ENCODE measurements at places on chromosomes 12 and 14.

GRCh38 chr14:44912041-44912869, 49.5 kb downstream of the KLHL28 start:
- DNase-seq = no peak

GRCh38 chr12:127150028-127150427, 1116.9 kb upstream of the TMEM132C start:
- DNase-seq = no peak

DNA sequence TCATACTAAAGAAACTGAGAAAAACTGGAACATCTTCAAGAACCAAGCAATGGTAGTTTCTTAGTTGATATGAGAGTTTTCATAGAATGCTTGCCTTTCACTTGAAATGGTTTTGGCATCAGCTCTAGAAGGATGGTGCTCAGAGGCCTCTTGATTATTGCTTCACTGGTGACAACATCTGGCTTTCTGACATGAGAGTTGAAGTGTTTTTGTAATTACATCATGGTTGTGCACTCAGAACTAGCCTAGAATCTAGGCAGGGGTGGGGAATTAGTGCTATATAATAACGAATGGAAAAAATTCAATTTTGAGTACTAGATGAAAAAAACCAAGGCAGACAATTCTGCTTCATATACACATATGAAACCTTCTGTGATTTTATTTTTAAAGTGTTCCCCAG, 172.8 kb upstream of the LMNTD1 start:
- DNase-seq = no peak

GRCh38 chr12:12365446-12365802, 8.5 kb downstream of the BORCS5 start:
- DNase-seq = no peak

- DNase-seq = no peak
These were observed 20.1 kb downstream of the SERPINA3 start for GRCh38 chr14:94632305-94632590.

GRCh38 chr12:116609319-116610114, 50.3 kb downstream of the MAP1LC3B2 start:
- peak; percentile 26 for DNase-seq

- peak; percentile 69 for DNase-seq
These were observed at the start of gene LGALS3 for GRCh38 chr14:55129086-55129427. Gene LGALS3, plus strand, starts transcription at chr14:55129252. Its CDS starts 8,122 bp downstream, at chr14:55137374.

DNA sequence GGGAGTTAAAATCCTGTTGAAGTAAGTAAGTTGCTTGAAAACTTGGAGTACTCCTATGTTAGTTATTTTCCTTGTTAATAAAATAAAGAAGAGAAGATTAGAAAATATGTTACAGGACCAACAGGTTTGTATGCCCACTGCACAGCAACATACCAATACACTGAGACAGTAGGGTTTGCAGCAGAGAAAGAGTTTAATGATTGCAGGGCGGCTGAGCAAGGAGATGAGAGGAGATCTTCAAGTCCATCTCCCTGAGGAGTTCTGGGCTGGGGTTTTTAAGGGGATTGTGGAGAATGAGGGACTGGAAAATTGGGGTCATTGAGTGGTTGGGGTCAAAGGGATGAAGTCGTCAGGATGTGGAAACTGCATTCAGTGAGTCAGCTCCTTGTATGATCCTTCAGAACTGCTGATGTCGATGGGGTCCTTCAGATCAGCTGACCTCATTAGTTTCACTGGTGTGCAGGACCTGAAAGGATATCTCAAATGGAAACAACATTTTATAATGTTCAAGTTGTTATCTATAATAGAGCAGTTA, 4.3 kb upstream of the HSD17B6 start:
- no peak for DNase-seq

- peak; percentile 83 for DNase-seq
These were observed 58.1 kb downstream of the HSP90AA1 start for GRCh38 chr14:102028733-102029132.

DNA sequence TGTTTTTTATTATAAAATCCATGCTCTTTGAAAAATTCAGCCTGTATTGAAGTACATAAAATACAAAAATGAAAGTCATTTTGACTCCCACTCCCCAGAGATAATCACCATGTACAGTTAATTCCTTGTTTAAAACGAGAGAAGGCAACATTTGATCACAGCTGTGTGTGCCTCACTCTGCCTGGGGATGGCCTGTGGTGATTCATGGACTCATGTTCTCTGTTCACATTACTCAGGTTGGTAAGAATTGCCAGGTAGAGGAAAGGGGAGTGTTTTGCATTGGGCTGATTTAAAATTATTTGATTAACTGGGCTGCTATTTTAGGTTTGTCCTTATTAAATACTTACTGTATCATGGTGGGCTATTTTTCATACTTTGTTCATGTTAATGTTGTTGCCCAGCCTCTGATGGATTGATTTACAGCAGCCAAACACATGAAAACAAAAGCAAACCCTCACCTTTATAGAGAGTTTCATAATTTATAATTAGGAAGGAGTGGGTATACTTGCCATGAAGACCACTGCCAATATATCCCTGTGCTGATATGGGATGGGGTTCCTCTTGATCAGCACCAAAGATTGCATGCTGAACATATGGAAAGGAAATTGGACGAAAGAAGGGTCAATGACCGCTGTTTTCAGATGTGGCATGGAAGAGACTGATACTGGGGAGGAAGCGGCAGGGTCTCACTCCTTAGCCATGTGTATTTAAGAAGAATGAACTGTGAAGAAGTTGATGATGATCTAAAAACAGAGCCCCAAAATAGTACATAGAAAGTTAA, 3.0 kb downstream of the ZBTB1 start:
- peak; percentile 55 for DNase-seq

- DNase-seq = no peak
These were observed 66.9 kb upstream of the CLMN start for GRCh38 chr14:95386536-95387095.

GRCh38 chr12:113149361-113150150, at the start of gene CFAP73:
Gene CFAP73, plus strand, starts transcription at chr12:113149724. Its CDS starts 134 bp downstream, at chr12:113149858.
- DNase-seq = peak; percentile 87

DNA sequence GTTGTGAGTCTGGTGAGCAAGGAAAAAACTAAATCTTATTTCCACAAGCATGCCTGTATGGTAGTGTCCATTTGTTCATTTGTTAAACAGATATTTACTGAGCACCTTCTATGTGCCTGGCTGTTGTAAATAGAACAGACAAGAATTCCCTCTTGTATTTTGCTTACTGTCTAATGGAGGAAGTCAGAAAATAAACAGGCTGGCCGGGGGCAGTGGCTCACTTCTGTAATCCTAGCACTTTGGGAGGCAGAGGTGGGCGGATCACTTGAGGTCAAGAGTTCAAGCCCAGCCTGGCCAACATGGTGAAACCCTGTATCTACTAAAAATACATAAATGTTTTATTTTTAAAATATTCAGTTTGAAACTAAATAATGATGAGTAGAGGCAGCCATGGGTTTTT, 79.3 kb downstream of the GTF2A1 start:
- DNase-seq = no peak

DNA sequence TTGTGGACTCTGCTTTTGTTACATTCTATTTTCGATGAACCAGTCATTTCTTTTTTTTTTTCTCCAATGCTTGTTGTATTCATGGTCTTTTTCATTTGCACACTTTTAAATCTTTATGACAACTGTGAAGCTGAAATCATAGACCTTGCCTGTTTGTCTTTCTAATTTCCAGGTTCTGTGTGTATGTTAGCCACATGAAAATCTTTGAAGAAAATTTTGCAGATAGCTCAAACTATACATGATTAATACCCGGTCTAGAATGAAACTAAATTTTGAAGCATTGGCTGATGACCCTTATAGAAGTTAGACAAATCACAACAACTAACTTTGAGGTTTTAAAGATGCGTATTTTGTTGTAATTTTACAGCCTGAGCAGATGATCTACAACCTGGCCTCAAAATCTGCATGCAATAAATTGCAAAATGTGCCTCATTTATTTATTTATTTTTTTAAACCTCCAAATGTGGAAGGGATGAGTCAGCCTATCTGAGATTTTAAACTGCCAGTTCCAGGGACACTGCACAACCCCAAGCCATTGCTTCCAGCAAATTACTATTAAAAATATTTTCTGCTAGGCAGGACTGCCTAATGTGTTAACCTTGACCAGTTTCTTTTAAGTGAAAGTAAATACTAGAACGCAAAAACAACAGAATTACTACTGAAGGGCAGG, 96.3 kb upstream of the NAV3 start:
- peak; percentile 18 for DNase-seq

GRCh38 chr12:76028571-76029277, 2.9 kb downstream of the PHLDA1 start:
- DNase-seq = no peak

DNA sequence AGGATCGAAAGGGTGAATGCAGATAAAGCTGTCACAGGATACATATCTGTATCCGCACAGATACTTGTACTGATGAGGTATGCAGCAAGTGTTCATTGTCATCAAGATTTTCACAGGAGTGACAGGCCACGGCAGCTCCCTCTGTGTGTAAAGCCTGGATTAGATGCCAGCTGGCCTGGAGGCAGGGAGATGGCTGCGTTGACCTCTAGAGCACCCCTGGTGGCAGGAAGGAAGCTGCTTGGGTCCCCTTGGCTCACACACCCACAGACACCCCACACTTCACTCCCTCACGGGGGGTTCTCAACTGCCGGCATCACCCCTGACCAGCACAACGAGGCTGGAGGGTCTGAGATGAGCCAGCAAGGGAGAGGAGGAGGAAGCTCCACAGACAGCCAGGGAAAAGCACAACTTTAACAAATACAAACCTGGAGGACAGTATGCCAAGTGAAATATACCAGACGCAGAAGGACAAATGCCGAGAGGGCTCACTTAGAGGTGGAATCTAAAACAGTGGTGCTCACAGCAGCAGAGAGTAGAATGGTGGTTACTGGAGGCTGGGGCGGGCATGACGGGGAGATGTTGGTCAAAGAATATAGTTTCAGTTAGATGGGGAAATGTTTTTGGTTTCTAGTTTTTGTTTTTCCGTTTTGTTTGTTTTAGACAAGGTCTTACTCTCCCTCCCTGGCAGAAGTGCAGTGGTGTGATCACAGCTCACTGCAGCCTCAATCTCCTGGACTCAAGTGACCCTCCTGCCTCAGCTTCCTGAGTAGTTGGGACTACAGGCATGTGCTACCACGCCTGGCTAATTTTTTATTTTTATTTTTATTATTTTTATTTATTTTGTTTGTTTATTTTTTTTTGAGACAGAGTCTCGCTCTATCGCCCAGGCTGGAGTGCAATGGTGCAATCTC, 45.7 kb downstream of the TEAD4 start:
- peak; percentile 30 for DNase-seq

DNA sequence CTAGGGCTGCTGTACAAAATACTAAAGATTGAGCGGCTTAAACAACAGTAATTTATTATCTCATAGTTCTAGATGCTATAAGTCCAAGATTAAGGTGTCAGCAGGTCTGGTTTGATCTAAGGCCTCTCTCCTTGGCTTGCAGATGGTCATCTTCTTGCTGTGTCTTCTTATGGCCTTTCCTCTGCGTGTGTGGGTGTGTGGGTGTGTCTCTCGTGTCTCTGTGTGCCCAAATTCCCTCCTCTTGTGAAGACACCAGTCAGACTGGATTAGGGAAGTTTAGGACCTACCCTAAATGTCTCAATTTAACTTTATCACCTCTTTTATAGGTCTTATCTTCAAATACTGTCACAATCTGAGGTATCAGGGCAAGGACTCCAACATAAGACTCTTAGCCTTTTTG, 28.3 kb downstream of the DDHD1 start:
- no peak for DNase-seq

DNA sequence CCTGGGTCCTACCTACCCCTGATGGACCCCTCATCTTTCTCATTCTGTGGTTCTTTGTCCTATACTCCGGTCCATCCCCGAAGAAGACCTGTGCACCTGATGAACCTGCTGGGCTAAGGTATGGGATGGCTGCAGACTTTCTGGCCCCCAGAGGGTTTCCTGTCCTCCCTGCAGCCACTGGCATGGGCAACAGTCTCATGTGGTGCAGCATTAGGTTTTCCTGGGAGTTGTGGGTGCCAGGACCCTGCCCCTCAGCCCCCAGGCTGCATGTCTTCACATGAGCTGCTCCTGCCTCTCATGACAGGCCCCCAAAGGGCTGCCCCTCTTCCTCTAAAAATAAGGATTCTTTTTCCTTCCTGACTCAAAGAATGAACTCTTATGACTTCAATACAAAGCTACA, 72.3 kb upstream of the GPR68 start:
- no peak for DNase-seq

DNA sequence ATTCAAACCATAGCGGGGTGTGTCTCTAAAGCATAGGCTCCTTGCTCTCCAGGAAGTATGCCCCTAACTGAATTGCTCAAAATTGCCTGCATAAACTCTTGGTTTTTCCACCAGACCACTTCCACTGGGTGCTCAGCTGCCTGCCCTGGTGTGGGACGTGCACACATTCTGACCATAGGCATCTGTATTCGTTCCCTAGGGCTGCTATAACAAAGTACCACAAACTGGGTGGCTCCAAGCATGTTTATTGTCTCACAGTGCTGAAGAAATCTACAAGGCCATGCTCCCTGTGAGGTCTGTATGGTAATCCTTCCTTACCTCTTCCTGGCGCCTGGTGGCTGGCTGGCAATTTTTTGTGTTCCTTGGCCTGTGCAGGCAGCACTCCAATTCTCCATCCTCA, 16.4 kb upstream of the GALNT6 start:
- no peak for DNase-seq

GRCh38 chr14:105881021-105881930, 354.9 kb downstream of the TMEM121 start:
- DNase-seq = no peak

- DNase-seq = no peak
These were observed 884.3 kb downstream of the GALC start for GRCh38 chr14:87108726-87109125.

DNA sequence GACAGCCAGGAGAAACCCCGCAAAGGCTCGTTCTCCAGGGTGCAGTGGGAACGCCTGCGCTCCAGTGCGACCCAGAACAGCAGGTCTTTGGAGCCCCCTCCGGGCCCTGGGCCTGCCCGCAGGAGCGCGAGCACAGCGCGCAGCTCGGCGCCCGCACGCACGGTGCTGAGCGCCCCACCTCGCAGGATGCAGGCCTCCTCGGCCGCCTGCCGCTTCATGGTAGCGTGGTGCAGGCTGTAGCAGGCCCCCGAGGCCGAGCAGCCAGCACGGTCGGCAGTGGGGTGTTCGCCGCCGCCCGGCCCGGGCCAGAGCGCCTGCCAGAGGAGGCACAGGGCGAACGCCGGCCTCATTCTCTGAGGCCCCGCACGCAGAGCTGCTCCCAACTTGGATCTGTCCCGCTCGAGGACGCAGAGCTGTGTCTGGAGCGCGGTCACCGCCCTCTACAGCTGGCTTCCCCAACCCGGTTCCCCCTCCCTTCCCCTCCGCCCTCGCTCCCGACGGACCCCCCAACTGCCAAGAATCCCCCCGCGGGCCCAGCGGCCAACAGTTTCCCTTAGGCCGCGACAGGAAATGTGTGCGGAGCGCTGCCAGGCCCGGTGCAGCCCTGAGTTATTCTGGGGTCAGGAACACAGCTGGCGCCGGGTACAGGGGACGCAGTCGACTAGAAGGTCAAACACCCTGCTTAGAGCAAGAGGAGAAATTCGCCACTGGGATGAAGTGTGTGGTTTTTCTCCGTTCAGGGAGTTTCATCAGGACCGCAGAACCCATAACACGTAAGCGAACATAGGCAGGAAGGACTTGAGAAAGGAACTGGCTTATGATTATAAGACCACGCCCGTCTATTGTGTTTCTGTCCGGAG, at the start of gene CLEC14A:
Gene CLEC14A (minus strand): TSS at position 421 of the 860 bp plus-strand sequence. CDS start 71 bp downstream, at position 350.
- no peak for DNase-seq

Measured in ELR (cell line).